ENCODE measurements at places on chromosomes 1 and 21.

GRCh38 chr1:65995928-65996327 is 203.2 kb downstream of the PDE4B start:
- no peak for ATAC-seq

- ATAC-seq = no peak
Observed at GRCh38 chr1:27109103-27109822, 45.7 kb downstream of the SLC9A1 start.

GRCh38 chr1:114690148-114690547 is 5.2 kb downstream of the AMPD1 start:
- ATAC-seq = no peak

GRCh38 chr1:209382231-209383100 is 201.0 kb upstream of the CAMK1G start:
- no peak for ATAC-seq

DNA sequence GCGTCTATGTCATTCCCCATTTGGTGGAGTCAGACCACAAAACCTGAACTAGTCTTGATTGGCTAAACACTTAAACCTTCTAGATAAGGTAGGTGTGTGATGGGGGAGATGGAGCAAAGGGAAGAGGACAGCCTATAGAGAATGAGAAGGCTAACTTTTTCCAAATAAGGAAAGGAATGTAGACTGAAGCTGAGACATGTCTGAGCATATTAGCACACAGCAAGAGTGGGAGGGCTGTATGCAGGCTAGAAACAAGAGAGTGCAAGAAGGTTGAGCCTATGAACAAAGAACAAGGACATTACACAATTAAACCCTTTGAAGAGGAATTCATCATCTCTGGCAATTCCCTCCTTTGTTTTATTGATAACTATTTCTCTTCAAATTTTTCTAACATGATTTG is 89.2 kb upstream of the OLFM3 start:
- ATAC-seq = no peak

- no peak for ATAC-seq
Observed at GRCh38 chr1:111219557-111220286, 7.8 kb upstream of the CHI3L2 start.

- no peak for ATAC-seq
Observed at GRCh38 chr1:33494929-33495328, 22.5 kb downstream of the ZSCAN20 start.

DNA sequence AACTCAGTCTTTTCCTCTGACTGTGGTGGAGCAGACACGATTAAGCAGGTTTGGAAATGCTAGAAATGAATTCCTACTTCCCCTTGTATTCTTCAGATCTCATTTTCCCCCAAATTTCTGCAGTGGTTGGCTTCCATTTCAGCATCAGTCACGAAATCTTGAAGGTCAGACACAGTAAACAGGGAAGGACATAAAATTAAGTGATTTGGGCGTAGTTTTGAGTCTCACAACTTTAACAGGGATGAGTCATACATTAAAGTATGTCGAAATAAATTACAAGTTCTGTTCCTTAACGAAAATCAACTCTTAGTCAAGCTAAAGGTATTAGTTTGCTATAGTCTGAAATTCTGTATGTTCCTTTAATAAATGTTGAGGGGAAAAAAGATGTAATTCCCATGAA is 61.1 kb downstream of the HNRNPR start:
- peak; percentile 70 for ATAC-seq

Measured in SK-N-SH treated with all-trans-retinoic acid at 6 μM for 48 hours (cell line).